ENCODE measurements at places on chromosomes 1 and 21. TPM values are rescaled to one million over a fixed set of nuclear protein-coding genes. Genes with fewer than 3 reads are reported as not detected.
A peak's percentile ranks its signal among the peaks of the same experiment; 100 is the strongest.

DNA sequence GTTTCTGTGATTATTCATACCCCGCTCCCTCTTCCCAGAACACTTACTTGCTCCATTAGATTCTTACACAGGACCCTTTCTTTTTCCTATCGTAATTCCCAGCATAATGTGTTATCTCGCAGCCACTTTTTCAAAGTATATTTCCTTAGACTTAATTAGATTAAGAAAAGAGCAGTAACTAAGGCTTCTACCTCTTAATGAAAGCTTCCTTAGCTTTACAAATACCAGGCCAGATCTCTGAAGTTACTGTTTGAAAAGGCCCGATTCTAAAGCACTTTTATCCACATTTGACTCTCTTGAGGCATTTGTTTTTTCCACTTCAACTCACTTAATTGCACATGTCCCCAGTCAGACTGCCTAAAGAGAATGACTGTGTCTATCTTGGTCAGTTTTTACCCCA lies 1264.3 kb upstream of the ADGRL2 start:
- DNase-seq = no peak

- no peak for DNase-seq
Measured at GRCh38 chr21:45443595-45444181, 38.7 kb downstream of the COL18A1 start.

DNA sequence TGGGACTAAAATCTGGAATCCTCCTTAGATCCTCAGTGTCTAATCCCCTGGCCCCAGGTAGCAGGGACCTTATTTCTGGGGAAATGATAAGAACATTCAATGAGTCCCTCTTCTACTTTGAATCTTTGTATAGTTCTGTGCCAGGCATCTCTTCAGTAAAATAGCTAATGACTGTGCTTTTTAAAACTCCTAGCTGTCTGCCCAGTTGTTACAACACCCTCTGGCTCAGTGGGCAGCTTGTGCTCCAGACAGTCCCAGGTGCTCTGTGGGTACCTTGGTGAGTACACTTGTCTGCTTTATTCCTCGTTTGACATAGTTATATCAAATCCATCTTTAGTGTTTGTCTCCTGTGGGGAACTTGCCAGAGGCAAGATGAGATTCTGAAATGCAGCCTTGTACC lies 18.0 kb downstream of the TGFB2 start:
- DNase-seq = no peak

DNA sequence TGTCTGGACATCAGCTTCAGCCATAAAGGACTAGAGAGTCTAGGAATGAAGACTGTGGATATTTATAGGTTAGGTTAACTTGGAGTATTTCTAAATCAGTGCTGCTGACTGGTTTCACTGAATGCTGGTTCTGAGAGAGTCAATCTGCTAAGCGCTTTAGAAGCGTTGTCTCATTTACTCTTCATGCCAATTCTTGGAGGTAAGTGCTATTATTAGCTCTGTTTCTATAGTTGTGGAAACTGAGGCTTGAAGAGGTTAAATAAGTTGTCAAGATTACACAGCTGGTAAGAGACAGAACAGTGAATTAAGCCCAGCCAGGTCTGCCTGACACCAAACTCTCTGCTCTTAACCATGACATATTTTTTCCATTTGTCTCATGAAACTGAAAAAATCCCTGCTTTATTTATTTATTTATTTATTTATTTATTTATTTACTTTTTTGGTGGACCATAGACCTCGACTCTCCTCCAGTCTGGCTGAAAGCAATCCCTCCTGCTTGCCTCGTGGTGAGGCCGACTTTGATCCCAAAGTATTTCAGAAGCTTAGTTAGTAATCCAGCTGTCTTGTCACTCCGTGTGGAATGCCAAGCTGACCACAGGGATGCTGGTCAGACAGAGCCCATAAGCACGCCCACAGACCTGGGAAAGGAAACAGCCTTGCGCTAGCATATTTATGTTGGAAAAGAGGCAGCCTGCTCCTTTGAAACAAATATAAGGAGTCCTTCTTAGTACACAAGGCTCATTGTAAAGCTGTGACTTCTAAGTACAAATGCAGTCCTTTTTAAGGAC lies 16.9 kb downstream of the NTMT2 start:
- no peak for DNase-seq

DNA sequence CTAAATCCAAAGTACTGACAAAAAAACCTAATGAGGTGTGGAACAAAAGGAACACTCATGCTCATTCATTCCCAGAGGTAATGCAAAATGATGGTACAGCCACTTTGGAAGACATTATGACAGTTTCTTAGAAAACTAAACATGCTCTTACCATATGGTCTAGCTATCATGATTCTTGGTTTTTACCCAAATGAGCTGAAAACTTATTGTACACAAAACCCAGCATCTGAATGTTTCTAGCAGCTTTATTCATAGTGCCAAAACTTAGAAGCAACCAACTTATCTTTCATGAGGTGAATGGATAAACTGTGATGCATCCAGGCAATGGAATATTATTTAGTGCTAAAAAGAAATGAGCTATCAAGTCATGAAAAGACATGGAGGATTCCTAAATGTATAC lies 318.4 kb upstream of the OLFM3 start:
- DNase-seq = no peak

DNA sequence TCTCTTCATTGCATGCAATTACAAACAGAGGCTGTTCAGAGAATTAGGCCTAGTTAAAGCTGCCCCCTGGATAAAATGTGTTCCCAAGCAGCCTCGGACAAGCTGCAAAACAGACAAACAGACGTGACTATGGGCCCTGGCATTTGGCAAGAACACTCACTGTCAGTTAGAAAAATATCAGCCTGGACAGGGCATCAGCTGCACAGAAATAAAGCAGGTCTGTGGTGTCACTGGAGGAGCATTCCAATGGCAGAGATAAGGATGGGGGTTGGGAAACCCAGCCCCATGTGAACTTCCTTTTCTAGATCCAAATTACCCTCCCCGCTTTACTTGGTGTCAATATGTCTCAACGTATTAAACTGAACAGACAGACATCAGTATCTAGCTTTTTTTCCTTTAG lies 177.1 kb downstream of the GPATCH2 start:
- DNase-seq = no peak

GRCh38 chr1:76037324-76037723 lies 37.2 kb upstream of the ST6GALNAC3 start:
- no peak for DNase-seq

- no peak for DNase-seq
Measured at GRCh38 chr1:157721985-157722384, 21.4 kb upstream of the FCRL3 start.

DNA sequence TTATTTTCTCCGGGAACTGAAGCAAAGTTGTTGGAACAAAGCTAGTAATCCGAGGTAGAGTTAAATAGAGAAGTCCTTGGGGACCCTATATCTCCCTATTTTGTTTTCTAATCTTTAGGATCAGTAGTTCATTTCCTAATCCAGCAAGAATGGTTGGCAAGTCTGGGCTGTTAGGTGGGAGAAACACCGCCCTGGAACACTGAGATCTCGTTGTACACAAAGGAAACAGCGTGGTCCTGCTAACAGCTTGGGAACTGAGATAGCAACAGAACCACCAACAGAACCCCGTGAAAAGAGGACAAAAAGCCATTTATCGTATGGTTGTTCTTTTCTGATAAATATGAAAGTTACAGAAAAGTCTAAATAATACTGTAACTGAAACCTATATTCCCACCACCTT lies 121.9 kb upstream of the CDC42BPA start:
- no peak for DNase-seq

GRCh38 chr1:41322835-41323234 lies 38.4 kb upstream of the FOXO6 start:
- peak; percentile 33 for DNase-seq

GRCh38 chr21:16046656-16047330 lies 317.0 kb downstream of the USP25 start:
- DNase-seq = no peak

- peak; percentile 8 for DNase-seq
Measured at GRCh38 chr1:186404454-186405051, 28.9 kb downstream of the ODR4 start.

DNA sequence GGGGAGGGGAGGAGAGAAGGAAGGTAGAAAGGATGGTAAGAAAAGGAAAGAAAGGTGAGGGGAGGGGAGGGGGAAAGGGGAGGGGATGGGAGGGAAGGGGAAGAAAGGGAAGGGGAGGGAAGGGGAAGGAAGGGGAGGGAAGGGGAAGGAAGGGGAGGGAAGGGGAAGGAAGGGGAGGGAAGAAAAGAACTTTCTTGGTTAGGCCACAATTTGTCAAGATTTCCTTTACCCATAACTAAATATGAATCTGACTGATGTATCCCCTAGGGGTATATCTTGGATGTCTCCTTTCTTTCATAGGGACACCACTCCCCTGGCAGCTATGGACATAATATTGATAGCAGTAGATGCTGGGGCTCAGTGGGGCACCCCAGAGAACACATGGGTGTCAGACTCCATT lies 54.4 kb upstream of the PRELP start:
- no peak for DNase-seq

GRCh38 chr1:9269078-9269501 lies 23.6 kb upstream of the SPSB1 start:
- no peak for DNase-seq

DNA sequence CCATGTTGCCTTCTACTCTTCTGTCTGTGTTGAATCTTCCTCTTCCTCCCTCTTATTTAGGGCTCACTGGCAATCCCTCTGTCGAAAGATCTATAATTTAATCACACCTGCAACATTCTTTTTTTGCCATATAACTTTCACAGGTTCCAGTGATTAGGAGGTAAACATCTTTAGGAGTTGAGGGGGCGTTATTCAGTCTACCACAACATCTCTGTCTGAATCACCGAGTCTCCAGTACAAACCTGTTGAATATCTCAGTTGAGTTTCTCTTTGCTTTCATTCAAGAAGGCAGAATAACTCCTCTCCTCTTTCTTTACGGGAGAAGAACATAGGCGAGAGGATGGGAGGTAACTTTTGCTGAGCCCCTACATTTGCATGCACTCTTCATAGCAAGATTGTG lies 101.9 kb upstream of the CDC42BPA start:
- no peak for DNase-seq

- DNase-seq = no peak
Measured at GRCh38 chr1:62625415-62625814, 28.1 kb downstream of the ANGPTL3 start.

GRCh38 chr1:43668956-43669355 lies 19.0 kb downstream of the KDM4A start:
- no peak for DNase-seq

DNA sequence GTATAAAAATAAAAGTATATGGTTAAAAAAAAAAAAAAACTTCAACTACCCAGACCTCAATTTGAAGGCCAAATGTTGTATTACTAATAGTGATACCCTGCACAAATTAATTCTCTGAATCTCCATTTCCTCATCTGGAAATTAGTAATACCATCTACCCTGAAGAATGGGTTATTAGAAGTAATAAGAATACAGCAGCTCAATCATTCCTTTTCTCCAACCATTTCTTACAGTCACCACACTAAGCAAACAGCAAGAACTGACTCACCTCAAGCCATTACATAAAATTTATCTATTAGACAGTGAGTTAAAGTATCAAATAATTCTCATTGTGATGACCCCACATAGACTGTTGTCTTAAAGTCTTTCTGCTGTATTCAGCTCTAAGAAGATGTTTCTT lies 39.6 kb downstream of the RERE start:
- no peak for DNase-seq

DNA sequence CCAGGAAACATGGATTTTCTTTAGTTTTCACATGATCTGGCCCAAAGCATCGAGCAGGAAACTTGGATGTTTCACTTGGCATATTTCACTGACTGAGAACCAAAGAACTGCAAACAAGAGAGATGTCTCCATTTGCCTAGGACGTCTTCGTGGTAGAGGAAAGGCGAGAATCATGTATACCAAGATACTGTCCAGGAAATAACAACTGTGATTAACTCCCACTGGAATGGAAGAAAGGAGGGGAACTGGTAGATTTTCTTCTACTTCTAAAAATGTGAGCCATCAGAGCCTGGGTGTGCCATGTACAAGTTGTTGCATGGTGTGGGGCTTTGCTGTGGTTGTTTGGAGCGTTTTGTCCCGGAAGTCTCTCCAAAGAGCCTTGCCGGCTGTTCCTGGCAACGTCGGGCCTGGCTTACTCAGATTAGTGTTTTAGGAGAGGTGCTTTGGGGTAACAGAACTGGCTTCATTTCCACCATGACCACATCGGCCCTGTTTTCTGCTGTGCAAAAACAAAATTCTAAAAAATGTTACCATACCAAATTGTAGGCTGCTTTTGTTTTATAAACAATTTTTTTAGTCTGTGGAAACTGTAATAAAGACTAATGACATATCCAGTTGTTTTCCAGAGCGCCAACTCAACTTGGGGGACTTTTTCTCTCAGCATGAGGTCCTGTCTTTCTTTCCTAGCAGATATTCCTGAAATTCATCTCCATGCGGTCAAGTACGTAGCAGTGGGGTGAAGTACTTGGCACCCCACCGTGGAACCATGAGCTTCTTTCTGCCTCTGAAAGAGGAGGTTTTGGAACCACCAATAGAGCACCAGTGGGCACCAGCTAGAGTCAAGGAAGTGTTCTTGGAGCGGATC lies 118.3 kb downstream of the TM2D1 start:
- no peak for DNase-seq

GRCh38 chr1:47875036-47875435 lies 122.1 kb downstream of the TRABD2B start:
- no peak for DNase-seq

DNA sequence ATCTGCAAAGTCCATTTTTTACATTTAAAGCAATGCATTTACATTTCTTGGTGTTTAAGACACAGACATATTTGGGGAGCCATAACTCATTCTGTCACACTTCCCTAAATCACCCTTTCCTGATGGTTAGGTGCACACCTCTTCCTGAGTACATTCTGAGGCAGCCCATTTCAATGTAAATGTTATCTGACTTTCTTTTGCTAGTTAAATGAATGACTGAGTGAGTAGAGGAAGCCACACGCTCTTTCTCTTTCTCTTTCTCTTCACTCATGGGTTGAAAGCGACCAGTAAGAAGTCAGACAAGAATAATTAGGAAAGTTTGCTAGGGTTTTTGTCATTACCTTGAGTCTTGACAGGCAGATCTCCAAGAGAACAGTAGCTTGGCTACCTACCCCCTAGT lies 143.1 kb downstream of the S1PR1 start:
- no peak for DNase-seq

DNA sequence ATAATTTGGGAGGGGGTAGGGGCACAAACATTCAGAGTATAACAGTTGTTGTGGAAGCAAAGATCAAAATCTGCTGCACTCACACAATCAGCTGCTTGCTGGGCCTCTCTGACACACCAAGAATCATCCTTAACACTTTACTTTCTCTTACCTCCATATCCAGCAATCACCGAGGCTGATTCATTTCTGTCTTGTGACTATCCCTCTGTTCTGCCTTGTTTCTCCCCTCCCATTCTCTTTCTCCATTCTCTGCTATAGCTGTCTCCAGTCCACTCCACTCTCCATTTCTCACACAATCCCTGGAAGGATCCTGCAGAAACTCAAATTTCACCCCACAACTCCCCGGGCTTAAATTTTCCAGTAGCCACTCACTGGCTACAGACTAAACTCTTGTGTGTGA lies 91.8 kb upstream of the NGF start:
- DNase-seq = no peak

GRCh38 chr1:41500378-41500777 lies 15.9 kb upstream of the EDN2 start:
- no peak for DNase-seq

Gene BTG2
- polyA plus RNA-seq = 171 TPM

Gene LCA5L
- 2.5 TPM for polyA plus RNA-seq

Gene TTLL7
- 1.9 TPM for polyA plus RNA-seq

Gene ERICH3
- polyA plus RNA-seq = 0.78 TPM

Gene HFM1
- polyA plus RNA-seq = 1.1 TPM

Gene FALEC
- 0.16 TPM for polyA plus RNA-seq

Gene LCE2C
- 1.7 TPM for polyA plus RNA-seq

Gene MCOLN3
- 13.4 TPM for polyA plus RNA-seq

All from thymus (tissue), 14 donors.